ENCODE measurements at places on chromosomes 6 and 20.

GRCh38 chr6:5290097-5290496 is 28.8 kb downstream of the FARS2 start:
- no peak for DNase-seq

DNA sequence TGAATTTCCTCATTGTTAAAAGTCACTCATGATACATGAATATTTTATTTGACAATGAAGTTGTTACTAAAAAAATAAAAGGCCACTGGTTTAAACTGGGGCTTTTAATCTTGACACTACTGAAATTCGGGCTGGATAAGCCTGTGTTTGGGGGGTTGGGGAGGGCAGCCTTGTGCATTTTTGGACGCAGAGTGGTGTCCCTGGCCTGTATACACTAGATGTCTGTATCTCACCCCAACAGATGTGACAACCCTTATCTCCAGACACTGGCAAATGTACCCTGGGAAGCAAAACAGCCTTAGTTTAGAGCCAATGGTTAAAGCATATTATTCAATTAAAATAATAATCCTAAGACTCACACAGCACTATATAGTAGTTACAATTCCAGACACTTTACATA is 24.8 kb downstream of the MAN1A1 start:
- DNase-seq = no peak

DNA sequence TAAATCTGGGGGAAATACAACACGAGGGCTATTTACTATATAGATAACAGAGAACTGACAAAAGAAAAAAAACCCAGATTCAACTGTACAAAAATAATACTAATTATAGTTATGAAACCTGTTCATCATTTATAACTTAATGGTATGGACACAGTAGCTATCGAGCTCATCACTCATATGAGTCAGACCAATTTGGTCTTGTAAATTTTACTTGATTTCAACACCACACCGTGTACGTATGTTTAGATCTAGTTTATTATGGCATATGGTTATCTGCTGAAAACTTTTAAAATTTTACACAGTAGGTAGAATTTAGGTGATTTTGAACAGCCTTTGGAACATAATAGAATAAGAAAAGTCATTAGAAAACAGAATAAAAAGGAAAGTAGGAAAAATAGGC is 5.5 kb downstream of the MYLK4 start:
- DNase-seq = no peak

DNA sequence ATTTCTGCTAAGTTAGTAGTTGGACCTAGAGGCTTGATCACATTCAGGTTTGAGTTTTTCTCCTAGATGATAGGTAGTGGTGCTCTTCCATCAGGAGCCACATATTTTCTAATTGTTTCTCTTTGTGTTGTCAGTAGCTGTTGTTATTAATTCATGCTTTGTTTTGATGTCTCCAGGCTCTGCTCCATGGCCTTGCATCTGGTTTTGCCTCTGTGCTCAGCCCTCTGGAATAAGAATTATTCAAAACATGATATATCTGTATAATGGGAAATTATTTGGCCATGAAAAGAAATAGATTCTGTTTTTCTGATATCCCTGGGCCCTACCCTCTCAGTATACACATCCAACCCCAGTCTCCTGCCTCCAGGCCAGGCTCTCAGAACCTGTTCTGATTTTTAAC is 184.8 kb downstream of the CDC5L start:
- DNase-seq = no peak

GRCh38 chr6:163199371-163199770 is 215.1 kb upstream of the QKI start:
- no peak for DNase-seq

DNA sequence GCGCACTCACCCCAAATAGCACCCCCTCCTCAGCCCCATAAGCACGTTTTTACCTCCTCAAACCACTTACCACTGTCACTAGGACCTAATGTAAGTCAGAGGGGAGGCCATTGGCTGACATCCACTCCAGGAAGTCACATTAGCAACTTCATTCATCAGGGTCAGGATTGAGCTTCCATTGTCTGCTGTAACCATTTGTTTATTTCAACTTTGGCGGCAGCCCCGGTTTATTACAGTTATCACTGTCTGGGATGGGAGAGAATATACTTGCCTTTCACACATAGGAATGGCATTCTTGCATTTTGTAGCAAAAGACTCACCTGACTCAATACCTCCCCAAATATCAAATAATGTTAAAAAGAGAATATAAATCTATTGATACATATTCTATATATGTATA is 38.3 kb downstream of the MAFB start:
- DNase-seq = no peak

GRCh38 chr6:132368916-132369481 is 32.3 kb downstream of the MOXD1 start:
- DNase-seq = no peak

DNA sequence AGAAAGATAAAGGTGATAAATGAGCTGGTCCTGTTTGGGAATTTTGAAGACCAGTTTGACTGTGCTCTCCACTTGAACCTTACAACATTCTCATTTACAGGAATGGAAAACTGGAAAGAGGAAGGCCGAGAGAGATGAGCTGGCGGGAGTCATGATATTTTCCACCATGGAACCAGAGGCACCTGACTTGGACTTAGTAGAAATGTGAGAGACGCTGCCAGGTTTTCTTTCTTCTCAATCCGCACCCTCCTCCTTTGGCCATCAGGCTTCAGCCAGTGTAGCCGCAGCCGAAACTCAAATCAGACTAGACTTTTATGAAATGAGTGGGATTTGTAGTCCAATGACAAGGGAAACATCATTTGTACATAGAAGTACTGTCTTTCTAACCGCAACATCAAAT is 54.7 kb upstream of the SYNJ2 start:
- DNase-seq = no peak

- no peak for DNase-seq
Measured at GRCh38 chr6:101181006-101181405, 212.5 kb upstream of the GRIK2 start.

- DNase-seq = no peak
Measured at GRCh38 chr6:71012866-71013469, 56.1 kb upstream of the B3GAT2 start.

GRCh38 chr6:53109612-53110011 is 39.0 kb downstream of the GCM1 start:
- no peak for DNase-seq

DNA sequence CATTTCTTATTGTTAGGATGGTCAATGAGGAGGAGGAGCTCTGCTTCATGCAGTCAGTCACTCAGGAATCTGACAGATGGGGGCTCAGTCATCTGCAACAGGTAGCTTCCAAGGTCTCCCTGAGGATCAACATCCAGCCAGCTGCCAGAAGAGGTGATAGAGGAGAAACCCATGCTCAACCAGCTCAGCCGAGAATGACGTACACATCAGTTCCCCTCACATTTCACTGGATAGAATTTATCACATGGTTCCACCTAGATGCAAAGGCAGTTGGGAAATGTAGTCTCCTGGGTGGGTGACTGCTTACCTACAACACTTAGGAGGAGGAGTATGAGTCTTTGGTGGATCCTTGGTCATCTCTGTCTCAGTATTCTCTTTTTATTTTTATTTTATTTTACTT is 144.5 kb downstream of the CEBPB start:
- DNase-seq = no peak

GRCh38 chr6:125316621-125317020 is 14.9 kb upstream of the HDDC2 start:
- DNase-seq = no peak

- DNase-seq = no peak
Measured at GRCh38 chr6:37396571-37397180, 36.3 kb upstream of the CMTR1 start.

Measured in stimulated activated CD4-positive, alpha-beta T cell treated with anti-CD3 and anti-CD28 coated beads, Interleukin-1b, Interleukin-23, amount 100 ng/mL, for 24 hours (primary cell).